ENCODE measurements at places on chromosomes 5 and 9.
A peak's percentile ranks its signal among the peaks of the same experiment; 100 is the strongest.

DNA sequence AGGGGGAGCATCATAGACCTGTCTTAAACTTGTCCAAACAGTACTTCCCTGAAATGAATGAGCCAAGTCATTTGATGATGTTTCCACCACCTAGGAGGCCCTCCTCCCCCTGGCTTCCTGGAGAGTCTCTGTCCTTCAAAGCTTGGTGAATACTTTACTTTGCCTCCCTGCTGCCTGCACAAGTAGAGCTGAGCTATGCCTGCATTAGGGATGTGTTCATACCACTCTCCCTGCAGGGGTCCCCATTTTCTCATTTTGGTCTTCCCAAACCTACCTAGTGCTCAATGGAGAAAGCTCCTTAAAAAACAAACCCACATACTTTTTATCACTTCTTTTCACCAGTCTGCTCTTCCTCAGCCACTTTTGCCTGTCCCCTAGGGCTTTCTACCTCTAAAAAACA lies 7.7 kb downstream of the CCNI2 start:
- H3K27ac ChIP-seq, result no peak overlapping the region
- H3K4me3 ChIP-seq, result no peak overlapping the region
- no peak for DNase-seq
- H3K4me1 ChIP-seq, result no peaks in the 10 kb centered on the region

DNA sequence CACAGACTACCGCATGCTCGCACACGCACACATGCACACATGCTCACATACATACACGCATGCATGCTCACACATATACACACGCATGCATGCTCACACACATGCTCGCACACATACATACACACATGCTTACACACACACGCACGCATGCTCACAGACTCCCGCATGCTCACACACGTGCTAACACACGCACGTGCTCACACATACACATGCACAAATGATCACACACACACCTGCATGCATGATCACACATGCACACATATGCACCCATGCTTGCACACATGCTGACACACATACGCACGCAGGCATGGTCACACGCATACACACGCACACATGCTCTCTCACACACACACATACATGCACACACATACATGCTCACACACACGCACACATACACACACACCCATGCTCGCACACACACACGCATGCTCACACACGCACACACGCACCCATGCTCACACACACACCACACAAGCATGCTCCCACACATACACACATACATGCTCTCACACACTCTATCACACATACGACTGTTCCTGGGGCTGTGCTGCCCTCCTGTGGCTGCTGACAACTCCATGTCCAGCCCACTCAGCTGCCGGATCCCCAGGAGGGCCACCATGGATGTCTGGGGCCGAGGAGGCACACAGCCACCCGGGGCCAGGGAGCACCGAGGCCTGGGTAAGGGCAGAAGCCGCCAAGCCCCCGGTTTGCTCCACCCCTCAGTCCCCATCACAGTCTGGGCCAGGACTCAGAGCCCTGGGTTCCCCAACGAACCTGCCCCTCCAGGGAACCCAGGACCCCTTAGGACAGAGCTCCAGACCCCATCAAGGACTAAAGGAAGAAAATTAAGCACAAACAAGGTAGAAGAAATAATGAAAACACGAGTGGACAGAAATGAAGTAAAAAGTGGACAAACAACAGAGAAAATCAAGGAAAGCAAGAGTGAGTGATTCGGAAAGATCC lies 31.4 kb upstream of the EGFL7 start:
- H3K4me1 ChIP-seq, result peaks cover 38% of the 10 kb centered on the region
- H3K36me3 ChIP-seq, result no peaks in the 10 kb centered on the region
- peaks cover 26% of the 10 kb centered on the region for H3K27me3 ChIP-seq
- H3K4me3 ChIP-seq, result no peak overlapping the region
- H3K27ac ChIP-seq, result no peak overlapping the region

DNA sequence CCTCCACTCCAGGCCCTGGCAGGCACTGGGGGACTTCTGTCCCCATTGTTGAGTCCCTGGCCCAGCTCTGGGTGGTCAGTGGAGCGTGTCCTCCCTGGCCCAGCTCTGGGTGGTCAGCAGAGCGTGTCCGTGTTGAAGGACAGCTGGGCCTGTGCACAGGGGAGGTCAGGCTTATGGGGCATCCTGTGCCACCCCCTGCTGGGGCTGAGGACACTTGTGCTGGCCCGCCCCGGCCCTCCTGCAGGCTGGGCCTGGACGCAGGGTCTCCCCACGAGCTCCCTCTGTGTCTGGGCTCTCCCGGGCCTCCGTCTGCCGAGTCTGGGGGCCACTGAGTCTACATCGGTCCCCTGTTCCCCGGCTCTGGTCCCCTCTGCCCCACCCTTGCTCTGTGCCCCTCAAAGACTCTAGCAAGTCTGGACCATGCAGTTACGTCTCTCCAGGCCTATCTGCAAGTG lies 11.5 kb upstream of the CLIC3 start:
- H3K4me3 ChIP-seq, result no peak overlapping the region
- DNase-seq, result no peak
- no peaks in the 10 kb centered on the region for H3K4me1 ChIP-seq
- H3K27ac ChIP-seq, result no peak overlapping the region
- H3K27me3 ChIP-seq, result no peaks in the 10 kb centered on the region

- no peak for DNase-seq
- H3K4me3 ChIP-seq, result no peak overlapping the region
- H3K4me1 ChIP-seq, result no peaks in the 10 kb centered on the region
- H3K27me3 ChIP-seq, result no peaks in the 10 kb centered on the region
- no peak overlapping the region for H3K27ac ChIP-seq
Observed at GRCh38 chr9:123725389-123725788, 204.5 kb downstream of the DENND1A start.

GRCh38 chr9:27176971-27177370 lies 67.9 kb downstream of the TEK start:
- H3K4me3 ChIP-seq, result no peak overlapping the region
- H3K4me1 ChIP-seq, result no peaks in the 10 kb centered on the region
- no peaks in the 10 kb centered on the region for H3K36me3 ChIP-seq
- no peak overlapping the region for H3K27ac ChIP-seq

- no peaks in the 10 kb centered on the region for H3K27me3 ChIP-seq
- no peak overlapping the region for H3K27ac ChIP-seq
- H3K4me1 ChIP-seq, result no peaks in the 10 kb centered on the region
- H3K36me3 ChIP-seq, result no peaks in the 10 kb centered on the region
- DNase-seq, result no peak
Observed at GRCh38 chr5:51651889-51652288, 268.6 kb downstream of the ISL1 start.

DNA sequence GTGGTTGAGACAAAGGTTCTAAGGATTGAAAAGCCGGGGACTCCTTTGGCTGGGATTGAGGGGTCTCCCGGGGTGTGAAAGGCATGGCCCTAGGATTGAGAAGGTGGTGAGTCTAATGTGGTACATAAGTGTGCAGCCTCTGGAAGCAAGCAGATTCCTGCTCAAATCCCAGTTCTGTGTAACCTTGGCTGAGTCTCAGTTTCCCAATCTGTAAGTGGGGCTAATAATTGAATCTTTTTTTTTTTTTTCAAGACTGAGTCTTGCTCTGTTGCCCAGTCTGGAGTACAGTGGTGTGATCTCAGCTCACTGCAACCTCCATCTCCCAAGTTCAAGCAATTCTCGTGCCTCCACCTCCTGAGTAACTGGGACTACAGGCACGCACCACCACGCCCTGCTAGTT lies 5.9 kb downstream of the SH2D3C start:
- H3K4me3 ChIP-seq, result no peak overlapping the region
- no peak overlapping the region for H3K27ac ChIP-seq
- peaks cover 21% of the 10 kb centered on the region for H3K36me3 ChIP-seq
- H3K4me1 ChIP-seq, result peaks cover 10% of the 10 kb centered on the region
- H3K27me3 ChIP-seq, result no peaks in the 10 kb centered on the region
- no peak for DNase-seq

- no peaks in the 10 kb centered on the region for H3K4me1 ChIP-seq
- H3K36me3 ChIP-seq, result no peaks in the 10 kb centered on the region
- H3K27ac ChIP-seq, result peak overlapping the region; percentile 84
Observed at GRCh38 chr9:76817489-76817888, 53.3 kb downstream of the PCA3 start.

GRCh38 chr5:6565492-6565891 lies 67.4 kb downstream of the NSUN2 start:
- no peaks in the 10 kb centered on the region for H3K36me3 ChIP-seq
- DNase-seq, result no peak
- H3K4me1 ChIP-seq, result no peaks in the 10 kb centered on the region
- H3K4me3 ChIP-seq, result no peak overlapping the region
- H3K27ac ChIP-seq, result no peak overlapping the region

GRCh38 chr9:27333241-27334052 lies 36.5 kb upstream of the EQTN start:
- DNase-seq, result no peak
- H3K4me1 ChIP-seq, result peaks cover 8% of the 10 kb centered on the region
- no peaks in the 10 kb centered on the region for H3K36me3 ChIP-seq
- H3K4me3 ChIP-seq, result no peak overlapping the region

- peaks cover 14% of the 10 kb centered on the region for H3K27me3 ChIP-seq
- H3K36me3 ChIP-seq, result no peaks in the 10 kb centered on the region
- peak overlapping the region; percentile 52 for H3K4me3 ChIP-seq
- H3K4me1 ChIP-seq, result peaks cover 4% of the 10 kb centered on the region
- peak; percentile 79 for DNase-seq
Observed at GRCh38 chr5:139765409-139766217, 30.0 kb upstream of the PSD2 start.

GRCh38 chr9:34465468-34465867 lies 6.9 kb downstream of the DNAI1 start:
- no peak overlapping the region for H3K4me3 ChIP-seq
- H3K36me3 ChIP-seq, result no peaks in the 10 kb centered on the region
- no peaks in the 10 kb centered on the region for H3K4me1 ChIP-seq
- DNase-seq, result no peak
- H3K27ac ChIP-seq, result no peak overlapping the region

DNA sequence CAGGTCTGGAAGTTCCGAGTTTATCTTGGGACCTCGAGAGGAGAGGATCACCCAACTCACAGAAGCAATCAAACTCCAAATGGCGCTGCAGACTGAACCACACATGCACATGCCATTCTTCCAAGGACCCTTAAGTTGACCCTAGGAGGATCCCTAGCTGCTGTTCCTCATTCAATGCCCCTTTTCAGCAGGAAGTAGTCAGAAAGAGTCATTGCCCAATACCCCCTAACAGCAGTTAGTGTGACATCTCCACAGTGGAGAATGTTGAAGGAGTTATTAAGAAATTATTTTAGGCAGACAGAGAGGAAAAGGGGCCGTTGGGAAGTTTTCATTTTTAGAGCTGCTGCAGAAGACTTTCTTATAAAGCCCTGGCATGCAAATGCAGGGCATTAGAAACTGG lies 229.9 kb upstream of the DAB2 start:
- H3K27ac ChIP-seq, result no peak overlapping the region
- H3K4me3 ChIP-seq, result no peak overlapping the region
- DNase-seq, result no peak
- no peaks in the 10 kb centered on the region for H3K36me3 ChIP-seq
- no peaks in the 10 kb centered on the region for H3K4me1 ChIP-seq
- H3K27me3 ChIP-seq, result no peaks in the 10 kb centered on the region

- H3K4me1 ChIP-seq, result no peaks in the 10 kb centered on the region
- DNase-seq, result no peak
- no peaks in the 10 kb centered on the region for H3K27me3 ChIP-seq
- H3K36me3 ChIP-seq, result no peaks in the 10 kb centered on the region
- no peak overlapping the region for H3K27ac ChIP-seq
Observed at GRCh38 chr9:37407468-37407867, 15.0 kb upstream of the GRHPR start.

GRCh38 chr5:54275361-54275760 lies 35.0 kb downstream of the ARL15 start:
- H3K4me1 ChIP-seq, result no peaks in the 10 kb centered on the region
- no peak for DNase-seq
- no peaks in the 10 kb centered on the region for H3K36me3 ChIP-seq
- H3K4me3 ChIP-seq, result no peak overlapping the region

GRCh38 chr5:112388739-112389138 lies 30.3 kb downstream of the EPB41L4A start:
- H3K36me3 ChIP-seq, result no peaks in the 10 kb centered on the region
- DNase-seq, result no peak
- H3K4me1 ChIP-seq, result no peaks in the 10 kb centered on the region
- H3K27ac ChIP-seq, result no peak overlapping the region
- no peaks in the 10 kb centered on the region for H3K27me3 ChIP-seq

DNA sequence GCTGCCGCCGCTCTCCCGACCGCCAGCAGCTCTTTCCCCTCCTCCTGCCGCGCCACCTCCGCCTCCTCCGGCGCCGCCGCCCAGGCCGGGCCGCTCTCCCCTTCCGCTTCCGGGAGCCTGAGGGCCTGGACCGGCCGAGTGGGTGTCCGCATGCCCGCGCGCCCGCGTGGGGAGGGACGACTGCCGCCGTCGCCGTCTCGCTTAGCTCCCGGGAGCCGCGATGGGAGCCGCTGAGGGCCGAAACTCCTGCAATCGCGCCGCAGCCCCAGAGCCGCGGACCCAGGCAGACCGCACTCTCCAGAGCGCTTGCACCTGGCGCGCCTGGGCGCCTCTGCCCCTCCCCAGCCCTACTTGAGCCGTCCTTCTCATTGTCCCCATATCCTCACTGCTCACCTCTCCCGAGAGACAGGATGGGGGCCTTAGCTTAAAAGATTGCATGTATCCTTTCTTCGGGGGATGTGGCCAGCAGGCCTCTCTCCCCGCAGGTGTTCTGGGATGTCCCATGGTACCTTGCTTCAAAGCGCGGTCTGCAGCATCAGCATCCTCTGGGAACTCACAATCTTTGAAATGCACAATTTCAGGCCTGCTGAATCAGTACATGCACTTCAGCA lies at the start of gene ZDHHC21:
TSS of gene ZDHHC21 (minus strand) at position 182 of the 611 bp plus-strand sequence. CDS start 19,092 bp downstream, outside the sequence.
- no peaks in the 10 kb centered on the region for H3K4me1 ChIP-seq
- peak; percentile 80 for DNase-seq
- peak within 1 kb of the TSS; percentile 75 for H3K4me3 ChIP-seq
- no peaks in the 10 kb centered on the region for H3K36me3 ChIP-seq
- H3K27me3 ChIP-seq, result no peaks in the 10 kb centered on the region

DNA sequence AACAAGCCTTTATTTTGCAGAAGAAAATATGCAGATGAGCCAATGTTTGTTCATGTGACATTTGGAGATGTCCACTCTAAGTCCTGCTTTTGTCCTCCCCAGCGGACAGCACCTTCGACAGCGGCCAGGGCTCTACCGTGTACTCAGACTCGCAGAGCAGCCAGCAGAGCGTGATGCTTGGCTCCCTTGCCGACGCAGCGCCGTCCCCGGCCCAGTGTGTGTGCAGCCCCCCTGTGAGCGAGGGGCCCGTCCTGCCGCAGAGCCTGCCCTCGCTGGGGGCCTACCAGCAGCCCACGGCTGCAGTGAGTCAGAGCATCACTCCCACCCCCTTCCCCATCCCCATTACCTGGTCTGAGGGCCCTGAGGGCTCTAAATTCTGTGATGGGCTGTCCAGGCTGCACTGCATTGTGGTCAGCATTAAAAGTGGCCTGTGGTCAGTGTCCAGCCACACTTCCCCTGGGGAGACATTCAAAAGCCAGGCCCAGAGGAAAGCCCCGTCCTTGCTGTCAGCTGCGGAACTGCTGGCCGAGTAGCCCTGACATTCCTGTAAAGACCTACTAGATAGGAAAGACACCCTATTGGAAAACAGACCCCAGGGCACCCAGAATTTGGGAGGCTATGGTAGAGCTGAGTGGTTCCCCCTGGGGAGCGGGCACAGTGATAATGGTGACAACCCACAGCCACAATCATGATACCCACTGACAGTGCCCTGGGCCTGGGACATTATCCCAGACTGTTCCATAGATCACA lies 69.0 kb downstream of the WNK2 start:
- DNase-seq, result no peak
- no peaks in the 10 kb centered on the region for H3K36me3 ChIP-seq
- no peak overlapping the region for H3K4me3 ChIP-seq
- no peak overlapping the region for H3K27ac ChIP-seq

- H3K36me3 ChIP-seq, result no peaks in the 10 kb centered on the region
- H3K4me1 ChIP-seq, result peaks cover 13% of the 10 kb centered on the region
- H3K4me3 ChIP-seq, result no peak overlapping the region
Observed at GRCh38 chr5:73213566-73213998, 40.6 kb downstream of the TMEM174 start.

All from left lung (tissue), 14 donors.